ENCODE measurements at places on chromosomes 3 and 15.

DNA sequence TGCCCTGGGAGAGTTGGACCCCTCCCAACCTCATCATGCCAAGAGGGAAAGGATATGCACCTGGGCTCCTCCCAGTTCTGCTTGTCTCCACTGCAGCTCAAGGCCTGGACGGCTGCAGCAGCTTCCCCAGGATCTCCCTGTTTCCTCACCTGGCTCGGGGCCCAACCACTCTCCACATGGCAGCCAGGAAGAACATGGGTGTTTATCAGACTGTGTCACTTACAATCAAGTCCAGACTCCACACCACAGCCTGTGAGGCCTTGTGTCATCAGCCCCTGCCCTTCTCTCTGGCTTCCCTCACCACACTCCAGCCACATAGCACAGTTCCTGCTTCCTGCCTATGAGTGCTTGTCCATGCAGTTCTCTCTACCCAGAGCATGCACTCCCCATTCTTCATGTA, 534.4 kb downstream of the EPHB1 start:
- DNase-seq = no peak

GRCh38 chr15:85618956-85619491, 175.7 kb downstream of the KLHL25 start:
- DNase-seq = peak; percentile 69

DNA sequence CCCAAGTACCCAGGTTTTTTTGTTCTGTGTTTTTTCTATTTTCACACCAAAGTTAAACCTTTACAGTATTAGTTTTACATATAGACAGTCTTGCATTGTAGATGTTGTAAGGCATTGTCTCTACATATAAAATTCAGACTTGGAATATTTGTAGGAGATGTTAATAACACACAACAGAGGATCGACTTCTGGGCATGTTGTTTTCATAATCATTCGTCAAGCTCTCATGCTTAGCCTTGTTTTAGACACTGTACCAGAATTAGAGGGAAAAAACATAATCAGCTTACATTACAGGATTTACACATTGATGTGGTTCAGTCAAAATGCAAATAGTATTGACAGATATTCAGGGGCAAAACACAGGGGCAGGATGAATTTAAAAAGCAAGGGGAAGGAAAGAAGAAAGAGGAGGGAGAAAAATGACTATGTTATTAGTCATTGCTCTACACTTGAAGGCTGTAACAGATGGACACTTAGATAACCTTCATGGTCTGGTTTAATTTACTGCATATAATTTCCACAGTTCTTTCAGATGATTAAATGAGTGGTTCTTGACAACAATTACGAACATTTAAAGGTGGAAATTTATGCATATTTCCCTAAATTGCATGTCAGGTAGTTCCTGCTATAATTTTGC, 7.5 kb downstream of the CMSS1 start:
- DNase-seq = no peak

DNA sequence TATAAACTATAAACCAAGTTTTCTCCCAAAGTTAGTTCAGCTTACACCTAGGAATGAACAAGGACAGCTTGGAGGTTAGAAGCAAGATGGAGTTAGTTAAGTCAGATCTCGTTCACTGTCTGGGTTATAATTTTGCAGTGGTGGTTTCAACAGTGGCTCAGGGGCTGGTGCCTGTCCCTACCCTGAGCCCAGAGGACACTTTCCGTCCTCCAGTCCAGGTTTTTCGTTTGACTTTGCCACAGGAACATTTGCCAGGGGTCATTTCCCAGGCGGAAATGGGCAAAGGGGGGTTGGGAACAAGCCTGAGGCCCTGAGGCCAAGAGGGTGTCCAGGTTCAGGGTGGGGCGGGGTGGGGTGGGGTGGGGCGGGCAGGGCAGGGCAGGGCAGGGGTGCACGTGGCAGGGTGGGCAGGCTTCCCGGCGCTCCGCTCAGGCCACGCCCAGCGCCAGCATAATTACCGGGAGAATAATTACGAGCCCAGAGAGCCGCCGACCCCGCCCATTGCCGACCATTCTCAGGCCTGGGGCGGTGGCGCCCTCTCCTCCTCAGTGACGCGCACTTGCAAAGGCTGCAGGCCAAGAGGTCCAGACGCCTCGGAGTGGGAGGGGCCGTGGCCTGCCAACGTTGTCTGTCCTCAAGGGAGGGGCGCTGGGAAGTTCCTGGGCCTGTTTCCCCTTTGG, 70.4 kb downstream of the KLF13 start:
- peak; percentile 97 for DNase-seq

- peak; percentile 22 for DNase-seq
Measured at GRCh38 chr3:129398803-129399144, 29.7 kb downstream of the EFCAB12 start.

DNA sequence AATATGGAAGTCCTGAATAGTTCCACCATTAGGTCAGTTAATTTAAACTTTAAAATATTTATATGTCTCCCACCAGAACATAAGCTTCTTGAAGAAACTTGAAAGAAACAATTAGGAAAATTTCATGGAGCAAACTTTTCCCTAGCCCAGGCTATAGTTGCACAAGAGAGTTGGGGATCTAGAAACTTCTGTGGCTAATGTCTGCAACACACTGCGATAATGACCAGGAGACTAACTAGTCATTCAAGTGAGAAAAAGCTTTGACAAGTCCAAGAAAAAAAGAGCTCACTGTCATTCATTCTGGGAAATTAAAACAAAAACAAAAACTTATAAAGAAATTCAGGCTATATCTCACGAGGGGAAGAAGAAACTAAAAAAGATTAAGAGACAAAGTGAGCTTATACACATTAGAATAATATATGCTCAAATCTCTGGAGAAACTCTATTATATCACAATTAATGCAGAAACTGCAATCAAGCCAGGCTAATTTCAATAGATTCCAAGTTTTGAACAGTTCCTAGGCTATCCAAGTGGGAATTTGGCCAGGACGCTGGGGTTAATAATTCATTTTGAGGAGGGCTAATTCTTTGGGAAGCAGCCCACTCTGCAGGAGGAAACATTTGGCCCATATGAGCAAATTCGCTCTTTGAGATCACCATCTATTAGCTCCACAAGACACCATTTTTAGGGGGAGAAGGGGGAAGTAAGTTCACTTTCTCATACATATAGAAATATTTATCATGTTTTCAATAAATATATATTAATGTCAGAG, 134.6 kb downstream of the MEIS2 start:
- no peak for DNase-seq

- DNase-seq = no peak
Measured at GRCh38 chr3:182568876-182569275, 224.4 kb upstream of the ATP11B start.

DNA sequence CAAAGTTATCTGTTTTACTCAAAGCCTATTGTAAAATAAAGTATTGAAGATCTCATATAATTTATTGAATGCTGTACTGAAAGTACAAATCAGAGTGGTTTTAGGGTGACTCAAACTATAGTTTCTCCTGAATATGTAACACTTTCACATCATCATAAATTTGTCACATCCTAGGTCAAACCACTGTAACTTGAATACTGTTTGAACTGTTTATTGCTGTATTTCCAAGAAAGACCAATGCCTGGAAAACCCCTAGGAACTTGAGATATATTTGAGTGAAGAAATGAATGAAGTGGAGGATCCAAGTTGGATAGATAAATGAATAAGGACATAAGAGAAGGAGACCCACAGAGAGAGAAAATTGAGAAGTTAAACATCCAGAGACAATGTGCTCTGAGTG, 348.2 kb downstream of the GRM7 start:
- no peak for DNase-seq

DNA sequence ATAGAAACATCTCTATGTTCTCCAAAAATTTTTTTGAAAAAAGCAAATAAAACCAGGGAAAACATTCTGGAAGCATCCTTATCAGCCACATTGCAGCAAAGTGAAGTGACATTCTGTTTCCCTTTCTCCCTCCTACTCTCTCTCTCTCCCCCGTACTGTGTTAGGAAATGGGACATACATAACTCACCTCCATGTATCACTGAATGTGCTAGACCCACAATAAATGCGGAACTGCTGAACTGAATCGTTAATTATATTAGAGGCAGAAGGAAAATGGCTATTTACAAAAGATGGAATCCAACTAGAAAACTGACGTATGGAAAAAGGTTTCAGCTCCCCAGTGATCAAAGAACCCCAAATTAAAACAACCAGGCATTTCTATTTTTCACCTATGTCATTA, 129.8 kb downstream of the MINAR1 start:
- no peak for DNase-seq

GRCh38 chr3:33313331-33313730, 36.1 kb downstream of the FBXL2 start:
- DNase-seq = no peak

GRCh38 chr15:69857250-69857649, 240.5 kb downstream of the TLE3 start:
- DNase-seq = no peak

DNA sequence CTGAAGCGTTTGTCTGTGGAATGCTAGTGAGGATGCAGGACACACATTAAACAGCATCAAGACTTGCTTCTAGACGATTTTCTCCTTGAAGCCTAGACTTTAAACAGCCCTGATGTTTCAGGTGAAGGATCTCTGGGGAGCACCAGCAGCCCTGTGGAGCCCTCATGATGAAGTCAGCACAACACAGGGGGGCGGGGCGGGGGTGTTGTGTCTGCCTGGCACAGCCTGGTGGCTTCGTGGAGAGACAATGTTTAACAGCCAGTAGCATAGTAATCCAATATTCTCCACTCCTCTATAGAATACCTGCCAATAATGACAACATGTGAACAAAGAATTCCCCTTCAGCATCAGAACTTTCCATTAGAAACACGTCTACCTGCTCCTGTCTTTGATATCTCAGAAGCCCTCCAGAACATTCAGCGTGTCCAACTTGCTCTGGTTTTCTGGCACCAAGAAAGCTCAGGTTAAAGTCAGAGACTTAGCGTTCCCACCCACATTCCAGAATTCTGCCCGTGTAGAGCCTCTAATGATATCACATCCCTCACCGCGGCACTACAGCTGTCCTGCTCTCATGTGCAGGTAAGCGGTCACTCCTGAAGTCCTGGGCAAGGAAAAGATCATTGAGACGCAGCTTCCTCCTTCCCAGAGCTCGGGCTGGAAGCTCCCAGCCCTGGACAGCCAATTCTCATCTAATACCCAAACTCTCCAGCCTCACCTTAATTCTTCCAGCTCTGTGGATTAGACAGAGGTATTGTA, 98.0 kb downstream of the ATP10A start:
- DNase-seq = no peak

- no peak for DNase-seq
Measured at GRCh38 chr15:57290187-57290586, 86.1 kb upstream of the CGNL1 start.

DNA sequence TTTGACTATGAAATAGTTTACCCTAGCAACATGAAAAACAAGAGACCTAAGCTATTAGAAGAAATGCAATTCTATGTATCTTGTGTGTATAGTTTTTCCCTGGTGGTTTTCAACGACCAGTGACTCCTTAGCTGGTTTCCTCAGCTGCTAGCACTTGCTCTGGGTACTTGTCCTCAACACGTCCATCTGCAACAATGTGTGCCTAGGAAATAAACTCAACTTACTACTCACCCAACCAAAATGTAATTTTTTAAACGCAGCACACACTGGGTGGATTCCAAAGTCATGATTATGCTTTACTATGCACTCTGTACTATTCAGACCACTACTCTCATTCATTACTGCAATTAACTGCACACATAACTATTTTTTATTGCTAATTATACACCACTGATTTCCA, 31.0 kb downstream of the CPA3 start:
- DNase-seq = no peak

GRCh38 chr3:103459815-103460214, 1025.0 kb downstream of the ZPLD1 start:
- peak; percentile 21 for DNase-seq

- DNase-seq = no peak
Measured at GRCh38 chr3:183377307-183377959, 51.0 kb downstream of the MCF2L2 start.

DNA sequence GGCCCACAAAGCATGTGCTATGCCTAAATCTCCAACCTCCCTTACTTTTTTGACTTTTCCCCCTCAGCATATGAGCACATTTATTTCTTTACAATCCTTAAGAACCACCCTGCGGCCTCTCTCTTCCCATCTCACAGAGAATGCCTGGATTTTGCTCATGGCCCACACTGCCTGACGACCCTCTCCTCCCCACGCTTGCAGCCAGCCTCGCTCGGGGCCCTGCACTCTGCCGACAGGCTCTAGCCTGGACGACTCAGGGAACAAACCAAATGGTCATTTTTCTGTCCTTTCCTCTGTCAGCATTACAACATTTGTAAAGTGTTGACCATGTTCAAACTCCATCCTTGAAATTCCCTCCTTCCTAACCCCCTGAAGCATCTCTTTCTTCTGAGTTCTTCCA, 11.7 kb downstream of the HES1 start:
- no peak for DNase-seq

Data from GM23338 (cell line).